ENCODE measurements at places on chromosomes 2 and 18. TPM values are rescaled to one million over a fixed set of nuclear protein-coding genes. Genes with fewer than 3 reads are reported as not detected.

The UGT1A4 gene
- not detected for total RNA-seq

DNA sequence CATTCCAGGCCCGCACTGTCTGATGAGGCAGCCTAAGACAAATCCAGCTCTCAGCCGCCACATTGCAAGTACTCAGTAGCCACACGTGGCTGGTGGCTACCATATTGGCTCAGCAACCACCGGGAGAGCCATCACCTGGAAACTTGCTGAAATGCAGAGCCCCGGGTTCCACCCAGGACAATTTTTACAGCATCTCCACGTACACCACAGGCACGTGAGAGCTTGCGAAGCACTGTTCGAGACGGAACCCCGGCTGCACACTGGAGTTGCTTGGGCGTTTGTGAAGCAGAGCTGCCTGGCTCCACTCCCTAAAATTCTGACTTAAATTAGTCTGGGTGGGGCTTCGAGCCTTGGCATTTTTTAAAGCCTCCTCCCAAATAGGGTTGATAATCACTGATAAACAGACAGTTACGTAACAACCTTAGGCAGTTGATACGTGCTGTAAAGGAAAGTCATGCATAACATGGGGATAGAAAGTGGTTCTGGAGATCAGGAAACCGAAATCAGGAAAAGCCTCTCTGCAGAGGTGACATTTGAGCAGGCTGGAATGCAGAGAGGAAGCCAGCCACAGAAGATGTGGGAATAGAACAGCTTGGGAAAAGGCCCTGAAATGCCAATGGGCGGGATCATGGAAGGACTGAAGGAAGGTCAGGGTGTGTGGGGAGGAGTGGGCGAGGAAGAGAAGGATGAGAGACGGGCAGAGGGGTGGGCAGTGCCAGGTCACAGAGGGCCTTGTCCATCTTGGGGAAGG, 6.2 kb downstream of the ASAP2 start:
- no peak overlapping the region for H3K27ac ChIP-seq
- H3K27me3 ChIP-seq: peaks cover 35% of the 10 kb centered on the region
- no peak for DNase-seq

GRCh38 chr2:122412360-122412759, 656.9 kb downstream of the TSN start:
- H3K36me3 ChIP-seq: no peaks in the 10 kb centered on the region
- no peaks in the 10 kb centered on the region for H3K4me1 ChIP-seq
- no peak for DNase-seq
- H3K4me3 ChIP-seq: no peak overlapping the region
- no peaks in the 10 kb centered on the region for H3K27me3 ChIP-seq
- H3K27ac ChIP-seq: no peak overlapping the region

GRCh38 chr2:241609859-241610793, 26.8 kb downstream of the THAP4 start:
- H3K36me3 ChIP-seq: peaks cover 20% of the 10 kb centered on the region
- peak overlapping the region; percentile 71 for H3K4me3 ChIP-seq
- H3K4me1 ChIP-seq: peaks cover 14% of the 10 kb centered on the region
- peak overlapping the region; percentile 67 for H3K27ac ChIP-seq
- H3K27me3 ChIP-seq: no peaks in the 10 kb centered on the region

GRCh38 chr2:128410035-128410757, 91.5 kb upstream of the HS6ST1 start:
- H3K27me3 ChIP-seq: no peaks in the 10 kb centered on the region
- H3K27ac ChIP-seq: no peak overlapping the region
- DNase-seq: no peak

The NT5C1B gene
- not detected for total RNA-seq

DNA sequence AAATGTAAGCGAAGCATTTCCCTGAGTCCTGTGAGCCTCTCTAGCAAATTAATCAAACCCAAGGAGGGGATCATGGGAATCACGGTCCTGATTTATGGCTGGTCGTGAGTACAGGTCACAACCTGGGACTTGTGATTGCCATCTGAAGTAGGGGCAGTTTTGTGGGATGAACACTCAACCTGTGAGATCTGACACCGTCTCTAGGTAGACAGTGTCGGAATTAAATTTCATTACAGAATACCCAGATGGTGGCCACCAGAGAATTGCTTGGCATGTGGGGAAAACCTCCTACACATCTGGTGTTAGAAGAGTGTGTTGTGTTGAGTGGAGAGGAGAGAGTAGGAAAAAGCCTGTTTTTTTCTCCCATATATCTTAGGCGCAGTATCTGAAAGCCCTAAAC, 12.5 kb downstream of the CAPN14 start:
- H3K27ac ChIP-seq: no peak overlapping the region
- DNase-seq: peak; percentile 32
- H3K36me3 ChIP-seq: no peaks in the 10 kb centered on the region
- no peak overlapping the region for H3K4me3 ChIP-seq

The MCM6 gene
- 196 TPM for total RNA-seq

DNA sequence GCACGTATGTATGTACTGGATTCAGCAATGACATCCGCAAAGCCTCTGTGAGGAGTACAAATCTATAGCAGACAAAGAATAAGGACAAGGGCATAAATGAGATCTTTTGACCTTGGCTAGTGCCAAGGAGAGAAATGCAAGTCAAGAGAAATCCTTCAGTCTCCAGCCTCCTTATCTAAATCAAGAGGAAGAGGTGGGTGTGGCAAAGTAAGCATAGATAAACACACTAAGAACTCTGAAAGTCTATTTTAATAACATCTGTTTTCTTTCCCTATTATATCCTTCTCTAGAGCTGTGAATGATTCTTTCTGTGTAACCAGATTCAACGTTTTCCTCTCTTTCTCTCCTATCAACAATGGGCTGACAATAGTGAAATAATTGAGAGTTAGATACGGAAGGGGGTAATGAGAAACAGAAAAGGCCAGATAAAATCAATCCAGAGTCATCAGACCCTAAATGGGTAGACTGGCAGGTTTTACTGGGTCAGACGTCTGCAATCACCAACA, 118.5 kb upstream of the ZFP36L2 start:
- H3K4me1 ChIP-seq: peaks cover 5% of the 10 kb centered on the region
- no peak overlapping the region for H3K4me3 ChIP-seq
- no peaks in the 10 kb centered on the region for H3K27me3 ChIP-seq
- no peak for DNase-seq

- H3K27me3 ChIP-seq: peaks cover 4% of the 10 kb centered on the region
- H3K4me1 ChIP-seq: peaks cover 27% of the 10 kb centered on the region
- peaks cover 3% of the 10 kb centered on the region for H3K36me3 ChIP-seq
- peak overlapping the region; percentile 8 for H3K4me3 ChIP-seq
- H3K27ac ChIP-seq: no peak overlapping the region
Measured at GRCh38 chr2:46535360-46535759, 56.0 kb downstream of the TMEM247 start.

DNA sequence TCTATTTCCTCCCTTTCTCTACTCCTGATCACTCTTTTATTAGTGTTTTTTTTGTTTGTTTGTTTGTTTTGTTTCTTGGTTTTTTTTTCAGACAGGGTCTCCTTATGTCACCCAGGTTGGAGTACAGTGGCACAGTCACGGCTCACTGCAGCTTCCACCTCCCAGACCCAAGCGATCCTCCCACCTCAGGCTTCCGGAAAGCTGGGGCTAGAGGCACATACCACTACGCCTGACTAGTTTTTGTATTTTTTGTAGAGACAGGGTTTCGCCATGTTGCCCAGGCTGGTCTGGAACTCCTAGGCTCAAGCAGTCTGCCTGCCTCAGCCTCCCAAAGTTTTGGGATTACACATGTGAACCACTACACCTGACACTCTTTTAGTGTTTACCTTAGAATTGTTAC, 122.3 kb downstream of the ATL2 start:
- no peak overlapping the region for H3K4me3 ChIP-seq
- no peaks in the 10 kb centered on the region for H3K36me3 ChIP-seq
- no peak overlapping the region for H3K27ac ChIP-seq

The SLC39A6 gene
- total RNA-seq: 51.5 TPM

GRCh38 chr18:58761241-58761969, 90.1 kb downstream of the MALT1 start:
- no peak overlapping the region for H3K27ac ChIP-seq
- peak; percentile 48 for DNase-seq
- peaks cover 26% of the 10 kb centered on the region for H3K27me3 ChIP-seq
- H3K4me3 ChIP-seq: no peak overlapping the region
- H3K36me3 ChIP-seq: no peaks in the 10 kb centered on the region

DNA sequence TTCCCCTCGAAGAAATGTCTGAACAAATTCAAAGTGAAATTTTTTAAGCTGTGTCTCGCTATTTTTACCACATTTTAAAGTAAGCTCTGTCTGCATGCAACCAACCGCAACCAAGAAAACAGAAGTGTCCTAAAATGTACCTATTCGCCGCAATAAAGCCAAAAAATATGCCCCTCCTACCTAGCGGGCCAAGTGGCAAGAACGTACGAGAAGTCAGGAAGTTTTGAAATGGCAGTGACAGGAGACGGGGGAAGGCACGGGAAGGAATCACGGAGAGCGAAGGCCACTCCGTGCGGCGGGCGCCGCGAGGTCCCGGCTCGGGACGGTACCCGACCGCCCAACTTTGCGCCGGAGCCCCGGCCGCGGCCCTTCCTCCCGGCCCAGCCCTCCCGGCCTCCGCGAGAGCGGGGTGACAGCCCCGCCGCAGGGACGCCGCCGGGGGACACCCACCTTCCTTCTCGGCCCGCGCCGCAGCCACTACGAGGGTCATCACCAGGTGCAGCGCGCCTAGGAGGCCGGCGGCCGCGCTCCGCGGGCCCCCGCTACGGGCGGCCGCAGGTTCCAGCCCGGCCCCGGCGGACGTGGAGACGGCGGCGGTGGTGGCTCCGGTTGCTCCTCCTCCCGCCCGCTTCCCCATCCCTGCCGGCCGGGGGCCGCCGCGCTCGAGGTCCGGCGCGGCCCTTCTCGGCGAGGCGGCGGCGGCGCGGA, 568 bp downstream of the TMEM131 start:
- H3K4me1 ChIP-seq: peaks cover 31% of the 10 kb centered on the region
- H3K4me3 ChIP-seq: peak overlapping the region; percentile 97
- H3K27ac ChIP-seq: peak overlapping the region; percentile 98

GRCh38 chr2:44902217-44903137, 39.0 kb upstream of the SIX3 start:
- no peak for DNase-seq
- H3K4me3 ChIP-seq: no peak overlapping the region
- peaks cover 20% of the 10 kb centered on the region for H3K27me3 ChIP-seq

- H3K4me1 ChIP-seq: peaks cover 19% of the 10 kb centered on the region
- no peak overlapping the region for H3K4me3 ChIP-seq
- H3K27me3 ChIP-seq: no peaks in the 10 kb centered on the region
- DNase-seq: no peak
- peaks cover 29% of the 10 kb centered on the region for H3K36me3 ChIP-seq
- H3K27ac ChIP-seq: peak overlapping the region; percentile 64
Measured at GRCh38 chr18:41975284-41975683, 20.2 kb downstream of the PIK3C3 start.

DNA sequence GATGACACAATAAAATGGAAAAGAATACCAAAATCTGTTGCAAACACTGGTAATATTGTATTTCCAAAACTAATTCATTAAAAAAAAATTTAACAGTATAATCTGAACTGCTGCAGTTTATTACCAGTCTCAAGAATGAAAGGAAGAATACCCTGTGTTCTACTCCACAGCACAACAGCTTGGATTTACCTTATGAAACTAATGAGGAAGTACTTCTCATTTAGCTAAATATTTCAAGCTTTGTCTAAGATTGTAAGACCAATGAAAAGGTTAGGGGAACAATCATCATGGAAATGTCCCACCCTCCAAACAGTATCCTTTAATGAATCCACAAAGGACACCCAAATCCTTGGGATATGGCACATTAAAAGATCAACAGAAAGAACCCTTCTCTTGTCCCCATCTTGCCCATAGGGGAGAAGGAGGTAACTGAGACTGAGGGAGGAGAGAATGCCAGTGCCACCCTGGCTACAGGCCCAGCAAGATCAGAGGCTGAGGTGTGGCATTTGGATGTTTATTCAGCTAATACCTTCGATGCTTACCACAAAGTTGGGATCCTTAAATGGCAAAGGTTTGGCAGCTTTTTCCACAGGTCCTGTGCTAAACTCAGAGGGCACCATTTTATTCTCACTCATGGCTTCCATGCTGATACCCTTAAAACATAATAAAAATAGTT, 17.7 kb downstream of the INO80C start:
- peaks cover 7% of the 10 kb centered on the region for H3K36me3 ChIP-seq
- peaks cover 26% of the 10 kb centered on the region for H3K4me1 ChIP-seq
- DNase-seq: no peak
- H3K4me3 ChIP-seq: no peak overlapping the region

DNA sequence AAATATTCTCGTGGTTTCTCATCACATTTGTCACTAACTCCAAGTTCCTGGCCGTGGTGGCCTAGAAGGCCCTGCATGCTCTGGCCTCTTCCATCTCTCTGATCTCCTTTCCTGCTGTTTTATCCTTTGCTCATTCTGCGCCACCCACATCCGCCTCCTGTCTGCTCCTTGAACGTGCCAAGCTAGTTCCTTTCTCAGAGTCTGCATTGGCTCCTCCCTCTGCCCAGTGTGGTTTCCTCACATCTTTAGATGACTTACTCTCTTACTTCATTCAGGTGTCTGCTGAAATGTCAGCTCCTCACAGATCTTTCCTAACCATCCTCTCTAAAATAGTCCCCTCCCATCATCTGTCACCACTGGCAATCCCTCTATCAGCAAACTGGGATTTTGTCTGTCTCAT, 158.6 kb upstream of the RBMS1 start:
- DNase-seq: peak; percentile 89
- no peaks in the 10 kb centered on the region for H3K36me3 ChIP-seq
- peaks cover 22% of the 10 kb centered on the region for H3K4me1 ChIP-seq
- H3K4me3 ChIP-seq: peak overlapping the region; percentile 17
- H3K27me3 ChIP-seq: peaks cover 16% of the 10 kb centered on the region

The PAPOLG gene
- 21.6 TPM for total RNA-seq

DNA sequence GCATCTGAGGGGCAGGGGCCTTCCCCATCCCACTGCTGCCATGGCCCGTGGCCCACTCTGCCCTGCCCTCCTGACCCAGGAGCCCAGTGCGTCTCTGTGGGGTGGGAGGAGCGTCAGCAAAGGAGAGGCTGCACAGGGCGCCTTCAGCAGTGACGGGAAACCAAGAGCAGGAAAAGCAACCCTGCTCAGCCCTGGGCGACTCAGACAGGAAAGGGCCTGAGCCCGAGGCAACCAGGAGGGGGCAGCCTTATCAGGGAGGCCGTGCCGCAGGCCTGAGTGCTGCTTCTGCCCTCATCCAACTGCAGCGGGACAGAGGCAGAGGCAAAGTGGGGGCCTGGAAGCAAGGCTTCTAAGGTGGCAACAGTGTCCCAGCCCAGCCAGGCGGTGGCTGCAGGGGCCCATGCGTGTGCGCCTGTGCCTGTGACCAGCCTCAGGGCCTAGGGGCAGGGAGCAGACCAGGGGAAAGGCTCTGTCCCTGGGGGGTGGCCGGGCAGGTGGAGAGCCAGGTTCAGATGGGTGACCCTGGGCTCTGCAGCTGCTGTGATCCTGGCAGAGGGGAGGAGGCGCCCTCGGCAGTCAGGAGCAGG, 23.3 kb upstream of the ALPI start:
- H3K36me3 ChIP-seq: no peaks in the 10 kb centered on the region
- no peak for DNase-seq
- H3K4me1 ChIP-seq: no peaks in the 10 kb centered on the region
- peaks cover 4% of the 10 kb centered on the region for H3K27me3 ChIP-seq

Data from activated CD4-positive, alpha-beta T cell treated with anti-CD3 and anti-CD28 coated beads, Interleukin-2, amount 10 ng/mL, durations not matched to agents 24 days and 14 days (primary cell).